Activated CD4-positive, alpha-beta memory T cell treated with anti-CD3 and anti-CD28 coated beads for 36 hours (primary cell): ENCODE measurements at places on chromosomes 4 and X. TPM values are rescaled to one million over a fixed set of nuclear protein-coding genes. Genes with fewer than 3 reads are reported as not detected.

DNA sequence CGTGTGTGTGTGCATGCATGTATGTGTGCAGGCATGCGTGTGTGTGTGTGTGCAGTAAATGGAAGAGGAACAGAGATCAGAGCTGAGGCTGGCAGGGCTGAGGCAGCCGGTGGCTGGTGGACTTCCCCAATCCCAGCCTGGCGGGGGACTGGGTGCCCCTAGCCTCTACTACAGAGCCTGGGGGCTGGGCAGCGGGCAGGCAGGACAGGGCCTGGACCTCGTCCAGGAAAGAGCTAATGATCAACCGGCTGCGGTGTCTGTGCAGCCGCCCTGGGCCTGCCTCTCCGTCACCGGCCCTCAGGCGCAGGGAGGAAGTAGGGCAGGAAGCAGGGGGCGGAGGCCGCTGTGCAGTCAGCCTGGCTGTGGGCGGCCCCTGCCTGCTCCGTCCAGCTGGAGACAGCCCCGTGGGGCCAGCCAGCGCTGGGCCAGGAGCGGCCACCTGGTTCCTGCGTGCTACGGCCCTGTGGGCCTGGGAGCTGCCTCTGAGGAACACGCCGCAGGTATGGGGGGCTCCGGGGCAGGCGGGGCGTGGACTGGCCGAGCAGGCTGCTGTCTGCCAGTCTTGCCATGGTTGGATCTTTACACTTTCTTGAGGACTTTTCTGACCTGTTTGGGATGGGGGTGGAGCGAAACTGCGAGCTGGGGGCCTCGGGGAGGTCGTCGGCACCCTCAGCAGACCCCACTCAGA, at the start of gene SH3TC1:
TSS of gene SH3TC1 (plus strand) at position 385 of the 688 bp plus-strand sequence. CDS start 5,905 bp downstream, outside the sequence.
- peak; percentile 83 for DNase-seq

The GC gene
- total RNA-seq = not detected

DNA sequence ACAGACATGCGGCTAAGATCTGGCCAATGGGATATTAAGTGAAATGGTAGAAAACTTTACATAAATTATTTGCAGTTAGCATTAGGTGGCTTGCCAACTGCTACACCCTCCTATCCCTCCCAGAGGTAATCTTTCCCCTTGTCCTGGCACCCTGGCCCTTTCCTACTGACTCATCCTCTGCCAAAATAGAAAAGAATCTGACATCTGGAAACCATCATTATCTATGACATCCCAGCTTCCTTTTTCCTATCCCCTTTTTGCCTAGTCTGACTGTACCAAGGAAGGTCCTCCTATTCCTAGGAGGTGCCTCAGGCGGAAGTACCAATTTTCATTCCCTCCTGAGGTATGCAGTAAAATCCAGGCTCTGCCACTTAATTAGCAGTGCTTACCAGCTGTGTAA, 163.6 kb upstream of the KLF3 start:
- DNase-seq = no peak

The ALAS2 gene
- not detected for total RNA-seq

DNA sequence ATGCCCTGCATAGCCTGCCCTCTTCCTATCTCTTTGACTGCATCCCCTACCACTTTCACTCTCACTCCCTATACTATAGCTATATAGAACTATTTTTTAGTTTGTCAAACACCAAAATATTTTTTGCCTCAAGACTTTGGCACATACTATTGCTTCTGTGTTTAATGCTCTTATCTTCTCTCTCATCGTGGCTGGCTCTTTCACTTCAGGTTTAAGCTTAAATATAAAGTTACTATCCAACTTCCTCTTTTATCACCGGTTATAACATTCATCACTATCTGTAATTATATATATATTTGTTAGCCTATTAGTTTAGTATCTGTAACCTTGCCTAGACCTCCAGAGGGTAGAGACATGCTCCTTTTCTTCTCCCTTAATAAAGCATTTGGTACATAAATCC, 11.5 kb upstream of the HMGB2 start:
- DNase-seq = no peak

DNA sequence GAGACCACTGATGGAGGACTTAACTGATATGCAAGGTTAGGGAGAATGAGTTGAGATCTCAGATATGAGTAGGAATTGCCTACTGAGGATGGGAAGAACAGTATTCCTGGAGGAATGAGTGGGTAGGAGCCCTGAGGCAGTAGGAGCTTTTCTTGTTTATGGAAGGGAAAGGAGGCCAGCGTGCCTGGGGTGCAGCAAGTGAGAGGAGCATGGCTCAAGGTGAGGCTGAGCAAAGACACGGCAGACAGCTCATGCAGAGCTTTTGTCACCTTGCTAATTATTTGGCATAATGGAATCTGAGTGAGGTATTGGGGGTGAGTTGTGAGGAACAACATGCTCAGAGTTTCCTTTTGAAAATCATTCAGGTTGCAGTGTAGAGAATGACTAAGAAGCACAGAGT, 65.3 kb upstream of the IBSP start:
- DNase-seq = no peak

The IBSP gene
- total RNA-seq = not detected

- DNase-seq = peak; percentile 18
These were observed 10.0 kb upstream of the OPHN1 start for GRCh38 chrX:68443155-68443868.

- DNase-seq = no peak
These were observed 42.5 kb downstream of the ARHGEF6 start for GRCh38 chrX:136738049-136738729.

DNA sequence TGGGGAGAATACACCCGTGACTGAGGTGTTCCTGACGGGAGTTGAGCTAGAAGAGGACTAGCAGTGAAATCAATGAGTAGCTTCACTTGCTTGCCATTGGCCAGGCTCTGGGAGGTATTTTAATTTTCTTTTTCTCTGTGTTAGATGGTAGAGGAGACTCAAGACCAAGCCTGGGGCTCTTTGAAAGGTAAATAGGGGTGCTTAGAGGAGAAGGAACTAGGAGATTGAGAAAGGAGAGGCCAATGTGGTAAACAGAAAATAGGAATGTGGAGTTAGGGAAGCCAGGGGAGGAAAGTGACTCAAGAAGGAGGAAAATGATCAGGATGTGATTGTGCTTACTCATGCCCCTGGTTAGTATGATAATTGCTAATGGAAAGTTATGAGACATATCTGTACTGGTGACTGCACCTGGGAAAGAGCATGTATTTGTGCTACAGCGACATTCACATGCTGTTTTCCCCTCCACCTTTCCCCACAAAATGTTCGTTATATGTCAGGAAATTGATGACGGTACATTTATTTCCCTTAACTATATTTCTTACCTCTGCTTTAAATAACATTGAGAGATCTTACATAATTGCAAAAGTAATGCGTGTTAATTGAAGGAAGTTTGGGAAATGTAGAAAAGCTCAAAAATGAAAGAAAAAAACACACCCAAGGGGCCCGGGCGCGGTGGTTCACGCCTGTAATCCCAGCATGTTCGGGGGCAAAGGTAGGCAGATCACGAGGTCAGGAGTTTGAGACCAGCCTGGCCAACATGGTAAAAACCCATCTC, 16.9 kb upstream of the LRBA start:
- peak; percentile 20 for DNase-seq

DNA sequence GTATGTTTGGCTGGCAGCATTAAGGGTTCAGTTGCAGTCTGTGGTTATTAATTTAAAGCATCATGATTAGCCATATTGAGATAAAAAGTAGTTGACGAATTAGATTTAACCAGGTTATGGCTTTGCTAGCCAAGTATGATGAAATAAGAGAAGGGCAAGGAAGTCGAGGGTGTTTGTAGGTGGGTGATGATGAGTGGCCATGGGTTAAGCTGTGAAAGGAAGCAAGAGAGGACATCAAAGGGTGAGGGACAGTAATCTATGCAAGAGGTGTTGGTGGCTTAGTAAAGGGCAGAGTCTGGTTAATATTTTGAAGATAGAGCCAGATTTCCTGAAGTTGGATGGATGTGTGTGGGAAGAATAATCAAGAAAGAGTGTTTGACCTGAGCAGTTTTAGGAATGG, 44.5 kb downstream of the STIM2 start:
- no peak for DNase-seq

- DNase-seq = no peak
These were observed 24.8 kb downstream of the HMX1 start for GRCh38 chr4:8846826-8847225.

DNA sequence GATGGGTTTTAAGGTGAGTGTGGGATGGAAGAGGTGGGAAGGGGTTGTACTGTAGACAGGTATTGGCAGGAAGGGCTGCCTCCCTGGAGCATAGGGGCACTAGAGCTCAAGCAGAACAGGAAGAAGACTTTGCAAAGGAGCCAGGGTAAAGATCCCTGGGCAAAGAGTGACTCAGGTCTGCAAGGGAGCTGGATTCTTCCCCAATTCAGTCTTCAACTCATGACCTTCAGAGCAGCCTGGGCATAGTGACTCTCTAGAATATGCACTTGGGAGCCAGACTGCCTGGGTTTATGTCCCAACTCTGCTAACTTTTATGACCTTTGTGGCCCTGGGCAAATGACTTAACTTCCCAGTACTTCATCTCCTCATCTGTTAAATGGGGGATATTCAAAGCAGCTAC, 4.0 kb downstream of the LONRF3 start:
- no peak for DNase-seq

GRCh38 chr4:139668036-139668435, 2.4 kb downstream of the MGST2 start:
- DNase-seq = no peak

DNA sequence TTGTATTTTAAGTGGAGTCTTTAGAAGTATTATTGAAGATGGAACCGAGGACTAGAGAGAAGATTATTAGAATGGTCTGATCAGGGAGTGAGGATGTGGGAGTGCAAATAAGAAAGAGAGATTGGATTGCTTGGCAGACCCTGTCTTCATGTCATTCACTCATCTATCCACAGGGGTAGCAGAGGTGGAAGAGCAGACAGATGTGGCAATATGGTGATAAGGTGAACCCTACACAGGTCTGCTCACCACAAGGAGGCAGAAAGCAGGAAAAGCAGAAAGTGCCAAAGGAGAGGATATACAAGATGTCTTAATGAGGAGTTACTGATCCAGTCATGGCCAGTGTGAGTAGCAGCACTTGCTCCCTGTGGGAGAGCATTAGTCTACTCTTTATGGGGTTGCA, 129.4 kb downstream of the MAGEE2 start:
- DNase-seq = no peak

The GPR143 gene
- total RNA-seq = not detected

- no peak for DNase-seq
These were observed 287.3 kb downstream of the USP46 start for GRCh38 chr4:52371841-52372240.

GRCh38 chr4:170729897-170730296, 640.1 kb upstream of the AADAT start:
- DNase-seq = no peak

GRCh38 chr4:145773581-145774234, 93.8 kb downstream of the C4orf51 start:
- DNase-seq = no peak

The KLF3 gene
- total RNA-seq = 9.9 TPM

The HSFX2 gene
- 0.29 TPM for total RNA-seq

DNA sequence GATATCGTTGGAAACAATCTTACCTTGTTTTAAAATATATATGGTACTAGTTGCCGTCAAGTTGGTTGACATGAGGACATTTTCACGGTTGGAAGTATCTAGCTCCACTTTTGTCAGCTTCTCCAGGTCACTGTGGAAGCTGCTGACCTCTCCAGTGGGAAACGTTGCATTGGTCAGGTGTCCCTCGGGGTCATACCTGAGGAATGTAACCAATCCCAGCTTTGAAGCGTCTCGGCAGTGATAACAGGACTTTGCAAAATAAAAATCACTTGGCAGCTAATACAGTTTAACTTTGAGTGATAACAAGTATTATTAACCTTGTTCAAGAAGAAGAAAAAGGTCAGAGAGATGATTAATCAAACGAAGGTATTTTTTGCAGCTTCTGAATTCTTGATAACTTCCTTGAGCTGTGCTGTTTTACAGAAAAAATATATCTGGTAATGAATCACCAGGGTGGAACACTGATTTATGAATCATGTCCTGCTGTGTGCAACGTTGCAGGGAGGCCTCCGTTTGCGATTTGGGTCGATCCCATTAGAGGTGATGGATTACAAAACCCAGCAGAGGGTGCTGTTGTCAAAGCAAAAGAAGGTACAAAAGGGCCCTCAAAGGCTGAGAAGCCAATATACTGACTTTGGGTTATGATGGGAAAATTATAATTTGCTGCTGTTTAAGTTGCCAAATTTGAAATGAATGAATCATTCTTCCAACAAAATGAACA, 60.1 kb downstream of the SH2D1A start:
- peak; percentile 77 for DNase-seq

GRCh38 chr4:86043755-86044592, 315.9 kb downstream of the MAPK10 start:
- DNase-seq = no peak

- no peak for DNase-seq
These were observed 1.0 kb upstream of the PPP2R2C start for GRCh38 chr4:6473264-6474052.

DNA sequence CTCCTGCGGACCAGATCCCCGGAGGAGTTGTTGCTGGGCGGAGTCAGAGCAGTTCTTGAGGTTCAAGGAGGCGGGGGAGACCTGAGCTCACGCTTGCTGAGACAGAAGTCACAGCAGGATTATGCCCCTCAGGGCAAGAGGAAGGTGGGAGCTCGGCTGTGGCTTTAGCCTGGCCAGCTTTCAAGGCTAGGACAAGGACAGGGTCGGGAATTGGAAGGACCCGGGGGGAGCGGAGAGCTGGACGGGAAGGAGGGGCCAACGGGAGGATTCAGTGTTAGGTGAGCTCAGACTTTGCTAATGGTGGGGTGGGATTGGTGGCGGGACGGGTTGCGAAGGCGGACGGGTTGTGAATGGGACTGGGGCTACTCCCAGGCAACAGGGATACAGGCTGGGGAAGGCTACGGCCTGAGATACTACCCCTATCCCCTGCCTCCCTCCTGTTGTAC, at the start of gene RIBC1:
TSS of gene RIBC1 (plus strand) at position 13 of the 446 bp plus-strand sequence. CDS start 3,404 bp downstream, outside the sequence.
- no peak for DNase-seq

- DNase-seq = no peak
These were observed 492.9 kb upstream of the INTU start for GRCh38 chr4:127139788-127140286.

GRCh38 chr4:184792950-184793555, 32.7 kb downstream of the ACSL1 start:
- DNase-seq = peak; percentile 65

- no peak for DNase-seq
These were observed 608.6 kb downstream of the KLHL13 start for GRCh38 chrX:117508021-117508420.

DNA sequence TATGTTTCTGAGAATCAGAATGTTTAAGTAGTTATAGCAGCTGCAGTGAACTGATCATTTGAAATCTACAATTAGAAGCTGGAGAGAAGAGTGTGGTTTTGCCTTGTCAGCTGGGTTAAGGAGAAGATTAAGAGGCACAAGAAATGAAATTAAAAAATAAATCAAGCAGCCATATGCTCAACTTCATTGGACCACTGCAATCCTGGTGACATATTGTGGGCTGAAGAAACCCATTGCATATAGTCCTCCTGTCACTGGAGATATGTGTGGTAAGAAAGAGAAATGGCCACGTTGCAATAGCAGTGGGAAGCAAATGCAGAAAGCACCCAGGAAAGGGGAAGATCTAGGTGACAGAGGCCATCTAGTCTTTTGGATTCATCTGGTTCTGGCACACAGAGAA, 63.0 kb downstream of the INTS12 start:
- DNase-seq = no peak

- DNase-seq = no peak
These were observed 219.2 kb downstream of the MAML3 start for GRCh38 chr4:139934708-139935195.

The PPEF2 gene
- total RNA-seq = not detected

The DRP2 gene
- total RNA-seq = 0.58 TPM

The ALB gene
- total RNA-seq = not detected

- no peak for DNase-seq
These were observed 24.1 kb upstream of the AREG start for GRCh38 chr4:74420863-74421262.

The TBX22 gene
- not detected for total RNA-seq
